ENCODE measurements at places on chromosomes 6 and 20.

DNA sequence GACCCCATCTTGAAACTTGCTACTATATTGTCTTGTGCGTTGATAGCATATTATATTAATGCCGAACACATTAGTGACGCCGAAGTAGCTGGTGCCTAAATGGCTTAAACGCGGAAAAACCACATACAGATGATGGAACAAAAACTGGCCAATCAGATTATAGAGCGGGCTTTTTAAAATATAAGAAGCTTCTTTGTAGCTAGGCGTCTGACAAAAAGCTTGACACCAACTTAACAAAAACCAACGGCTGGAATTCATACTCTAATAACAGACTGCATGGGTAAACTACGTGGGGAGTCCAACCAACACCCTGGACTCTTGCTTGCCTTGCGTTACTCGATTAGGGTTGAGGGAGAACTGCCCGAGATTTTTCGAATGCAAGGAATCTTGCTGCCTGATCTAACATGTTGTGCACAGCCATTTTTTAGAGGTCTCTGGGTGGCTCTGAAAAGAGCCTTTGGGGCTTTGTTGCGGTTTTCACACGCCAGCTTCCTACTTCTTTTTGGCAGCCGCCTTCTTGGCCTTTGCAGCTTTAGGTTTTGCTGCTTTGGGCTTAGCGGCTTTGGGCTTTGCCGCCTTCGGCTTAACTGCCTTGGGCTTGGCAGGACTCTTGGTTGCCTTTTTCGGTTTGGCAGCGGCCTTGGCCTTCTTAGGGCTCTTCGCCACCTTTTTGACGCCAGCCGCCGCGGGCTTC is 45.7 kb downstream of the OR2B2 start:
- DNase-seq: no peak

GRCh38 chr20:15139522-15139921 is 802.1 kb upstream of the FLRT3 start:
- DNase-seq: no peak

DNA sequence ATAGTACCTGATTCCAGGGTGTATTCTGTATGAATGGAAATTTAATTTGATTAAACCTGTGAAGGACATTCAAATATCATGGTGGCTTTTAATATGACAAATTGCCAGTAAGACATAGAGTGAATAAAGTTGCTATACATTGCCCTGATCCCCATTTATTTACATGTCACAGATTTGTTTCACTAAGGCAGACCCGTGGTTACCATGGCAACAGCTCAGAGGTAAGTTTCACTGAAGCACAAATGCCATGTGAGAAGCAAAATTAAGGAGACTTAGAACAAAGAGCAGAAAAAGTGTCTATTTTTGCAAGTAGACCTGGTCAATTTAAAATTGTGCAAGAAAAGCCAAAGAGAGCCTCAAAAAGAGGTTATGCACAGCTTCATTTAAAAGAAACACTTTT is 63.7 kb downstream of the PXDC1 start:
- DNase-seq: no peak

- peak; percentile 70 for DNase-seq
These were observed 159.3 kb upstream of the MARCKS start for GRCh38 chr6:113697632-113698410.

DNA sequence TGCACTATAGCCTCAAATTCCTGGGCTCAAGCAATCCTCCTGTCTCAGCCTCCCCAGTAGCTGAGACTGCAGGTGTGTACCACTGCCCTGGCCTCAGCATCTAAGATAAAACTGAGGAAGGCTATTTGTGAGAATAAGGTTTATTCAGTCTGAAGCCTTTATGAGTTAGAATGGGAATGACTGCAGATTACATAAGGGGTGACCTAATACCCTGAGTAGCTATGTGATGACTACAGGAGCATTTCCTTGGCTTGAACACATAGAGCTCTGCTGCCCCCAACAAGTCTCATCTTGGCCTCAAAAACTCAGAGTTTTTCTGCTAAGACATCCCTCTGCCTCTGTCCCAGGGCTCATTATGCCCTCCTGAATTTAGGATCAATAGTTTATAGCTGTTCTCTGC is 7.6 kb downstream of the GSS start:
- peak; percentile 65 for DNase-seq

DNA sequence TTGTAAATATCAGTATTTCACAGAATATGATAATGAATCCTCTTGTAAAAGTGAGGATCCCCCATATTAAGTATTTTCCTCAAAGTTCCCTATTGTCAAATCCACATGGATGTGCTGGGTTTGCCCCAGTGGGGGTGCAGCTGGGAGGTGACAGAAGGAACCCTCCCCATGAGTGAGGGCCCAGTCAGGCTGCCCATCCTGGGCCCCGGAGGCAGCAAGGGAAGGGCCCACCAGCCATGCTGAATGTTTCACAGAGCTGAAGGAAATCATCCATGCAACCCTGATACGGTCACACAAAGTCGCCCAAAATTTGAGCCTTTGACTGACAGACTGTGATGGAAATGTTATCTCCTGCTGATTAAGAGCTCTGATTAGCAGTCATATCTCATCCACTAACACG is 39.7 kb downstream of the FRMD1 start:
- DNase-seq: no peak

GRCh38 chr6:16136621-16137450 is 8.0 kb downstream of the MYLIP start:
- peak; percentile 73 for DNase-seq

- no peak for DNase-seq
These were observed 98.4 kb downstream of the ESR1 start for GRCh38 chr6:151905854-151906253.

DNA sequence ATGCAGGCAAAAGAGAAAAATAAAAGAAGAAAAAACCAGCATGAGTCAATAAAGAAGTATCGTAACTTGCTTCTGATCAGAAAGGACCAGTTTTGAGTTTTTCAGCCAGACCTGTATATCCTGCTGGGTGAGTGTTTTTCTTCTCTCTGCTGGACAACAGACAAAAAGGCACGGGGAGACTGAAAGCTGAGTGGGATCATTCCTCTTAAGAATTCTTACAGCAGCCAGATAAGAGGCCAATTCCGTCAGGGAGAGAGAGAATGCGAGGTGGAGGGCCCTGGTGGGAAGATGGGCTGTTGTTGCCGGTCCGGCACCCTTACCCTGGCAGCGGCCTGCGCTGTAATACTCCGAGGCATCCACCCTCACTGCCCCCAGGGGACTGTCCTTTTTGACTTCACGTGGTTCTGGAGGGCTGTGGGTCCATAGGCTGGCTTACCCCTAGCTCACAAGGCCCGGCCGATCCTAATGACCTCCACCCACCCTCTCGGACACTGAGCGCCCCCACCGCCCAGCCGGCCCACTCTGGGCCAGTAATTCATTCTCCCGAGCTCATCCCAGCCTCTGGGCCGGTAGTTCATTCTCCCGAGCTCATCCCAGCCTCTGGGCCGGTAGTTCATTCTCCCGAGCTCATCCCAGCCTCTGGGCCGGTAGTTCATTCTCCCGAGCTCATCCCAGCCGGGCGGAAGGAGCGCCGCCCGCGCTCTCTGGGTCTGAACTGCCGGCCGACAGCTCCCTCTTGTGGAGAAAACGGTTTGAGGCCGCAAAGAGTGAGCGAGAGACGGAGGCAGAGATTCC is 118.3 kb upstream of the SIRPA start:
- peak; percentile 48 for DNase-seq

- no peak for DNase-seq
These were observed 80.7 kb downstream of the CARMIL1 start for GRCh38 chr6:25359891-25360290.

GRCh38 chr6:87763901-87764300 is 61.9 kb upstream of the AKIRIN2 start:
- no peak for DNase-seq

DNA sequence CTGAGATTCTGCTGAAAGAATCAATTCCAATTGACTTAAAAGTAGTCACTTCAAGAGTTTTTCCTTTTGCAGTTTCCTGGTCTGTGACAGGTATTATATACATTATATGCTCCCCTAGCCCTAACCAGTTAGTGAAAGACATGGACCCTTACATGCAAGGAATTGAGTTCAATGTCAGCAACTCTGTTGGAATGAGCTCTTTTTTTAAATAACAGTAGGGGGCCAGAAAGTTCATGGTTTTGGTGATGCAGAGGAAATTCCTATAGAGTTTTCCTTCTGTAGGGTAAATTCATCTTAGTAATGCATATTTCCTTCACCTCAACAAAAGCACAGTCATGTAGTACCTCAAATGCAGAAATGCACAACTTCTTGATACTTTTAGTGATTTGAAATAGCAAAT is 172.2 kb downstream of the KIF6 start:
- DNase-seq: no peak

Measured in non-pigmented ciliary epithelial cell (primary cell).